ENCODE measurements at places on chromosomes 16 and 17. TPM values are rescaled to one million over a fixed set of nuclear protein-coding genes. Genes with fewer than 3 reads are reported as not detected.

Gene SMIM36
- polyA plus RNA-seq: 0.05 TPM

Gene ALOX12B
- polyA plus RNA-seq: 1.1 TPM

Gene AHSP
- 3.0 TPM for polyA plus RNA-seq

Gene PHOSPHO1
- polyA plus RNA-seq: 1.3 TPM

Gene NR1D1
- 4.1 TPM for polyA plus RNA-seq

Gene MPHOSPH6
- polyA plus RNA-seq: 56.6 TPM

Gene TNP2
- not detected for polyA plus RNA-seq

Gene SCGB1C2
- 0.35 TPM for polyA plus RNA-seq

Gene SPATA22
- polyA plus RNA-seq: 0.15 TPM

Gene WFDC1
- polyA plus RNA-seq: 2.6 TPM

Gene ANTKMT
- 9.0 TPM for polyA plus RNA-seq

Gene C17orf107
- polyA plus RNA-seq: 0.71 TPM

Gene CLEC18A
- 78.3 TPM for polyA plus RNA-seq

Gene PTX4
- not detected for polyA plus RNA-seq

Gene GNGT2
- polyA plus RNA-seq: 1.1 TPM

Gene PITPNM3
- 8.0 TPM for polyA plus RNA-seq

Gene KRT25
- not detected for polyA plus RNA-seq

Gene BCAR1
- 51.2 TPM for polyA plus RNA-seq

Gene LSM12
- polyA plus RNA-seq: 47.4 TPM

Gene HBM
- 1.8 TPM for polyA plus RNA-seq
